Left lobe of liver (tissue), 2 donors: ENCODE measurements at places on chromosomes 3 and 15.

- no peak for DNase-seq
Measured at GRCh38 chr15:51759557-51760070, 8.2 kb downstream of the TMOD2 start.

DNA sequence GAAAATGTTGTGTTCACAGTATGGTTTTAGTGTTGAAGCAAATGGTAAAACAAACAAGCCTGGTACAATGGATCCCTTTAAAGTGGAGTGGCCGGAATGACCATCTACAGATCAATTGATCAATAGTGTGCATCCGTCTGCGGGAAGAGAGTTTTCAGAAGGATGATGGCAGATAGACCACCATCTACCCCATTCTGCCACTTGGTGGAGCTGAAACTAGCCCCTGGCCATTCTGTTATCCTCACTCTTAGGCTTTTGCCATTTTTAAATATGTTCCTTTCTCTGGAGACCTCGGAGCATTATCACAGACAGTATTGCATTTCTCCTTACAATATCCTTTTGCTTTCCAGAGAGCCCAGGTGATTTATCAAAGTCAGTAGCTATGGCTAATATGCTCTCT lies 258.9 kb upstream of the CFAP20DC start:
- DNase-seq, result no peak

DNA sequence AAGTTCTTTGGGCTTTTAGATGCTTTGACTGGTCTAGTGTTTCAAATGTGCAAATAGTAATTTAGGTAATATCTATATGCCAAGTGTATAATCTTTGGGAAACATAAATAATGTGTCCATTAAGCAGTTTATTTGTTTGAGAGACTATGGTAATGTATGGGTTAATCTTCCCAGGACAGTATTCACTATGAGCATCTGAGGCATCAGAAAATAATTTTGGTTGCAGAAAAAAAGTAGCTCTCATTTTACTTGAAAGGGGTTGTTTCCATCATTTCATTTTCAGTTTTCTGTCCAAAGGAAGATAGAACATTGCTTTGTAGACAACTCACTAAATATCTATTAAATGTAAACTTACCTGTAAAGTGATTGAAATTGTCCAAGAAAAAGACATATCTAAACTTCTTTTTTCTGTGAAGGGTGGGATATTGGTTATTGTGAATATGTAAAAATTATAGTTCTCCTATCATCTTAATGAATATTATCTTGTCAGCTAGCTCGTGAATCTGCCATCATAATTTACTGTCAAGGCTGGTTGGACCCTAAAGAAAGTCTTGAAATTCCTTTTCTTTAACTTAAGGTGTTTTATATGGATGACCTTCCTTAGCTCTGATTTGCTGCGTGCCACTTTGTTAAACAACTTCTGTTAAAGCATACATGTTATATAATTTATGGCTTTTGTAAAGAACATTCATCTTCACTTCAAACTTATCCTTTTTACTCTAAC lies 108.8 kb downstream of the EPHA3 start:
- DNase-seq, result no peak

- no peak for DNase-seq
Measured at GRCh38 chr3:13621381-13622221, 72.7 kb downstream of the FBLN2 start.

DNA sequence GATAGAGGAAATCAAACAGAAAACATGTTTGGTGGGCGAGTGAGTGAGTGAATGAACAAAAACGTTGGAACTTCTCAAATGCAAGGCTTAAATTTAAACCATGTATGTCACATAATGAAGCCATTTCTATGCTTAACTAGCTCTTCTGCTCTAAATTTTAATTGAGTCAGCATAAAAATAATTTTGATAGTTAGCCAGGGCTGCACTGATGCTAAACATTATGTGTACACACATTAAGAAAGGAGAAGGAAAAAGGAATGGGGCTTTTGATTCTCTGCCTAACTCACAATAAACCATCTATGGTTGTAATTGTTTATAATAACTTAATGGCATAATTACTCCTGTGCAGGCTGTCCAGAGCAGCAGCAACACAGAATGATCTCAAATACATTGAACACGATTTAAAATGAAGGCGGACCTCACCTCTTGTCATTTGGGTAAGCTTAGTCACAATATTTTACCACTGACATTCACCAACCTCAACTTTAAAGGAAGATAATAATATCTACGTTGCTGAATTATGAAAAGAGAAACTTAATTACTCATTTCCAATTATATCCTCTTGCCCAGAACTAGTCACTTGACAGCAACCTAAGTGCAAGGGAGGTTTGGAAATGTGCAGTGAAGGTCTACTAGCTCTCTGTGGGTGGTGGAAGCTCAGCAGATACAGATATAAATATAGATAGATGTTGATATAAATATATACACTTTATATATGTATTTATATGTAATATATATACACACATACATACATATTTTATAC lies 318.4 kb upstream of the TRIM42 start:
- DNase-seq, result no peak

DNA sequence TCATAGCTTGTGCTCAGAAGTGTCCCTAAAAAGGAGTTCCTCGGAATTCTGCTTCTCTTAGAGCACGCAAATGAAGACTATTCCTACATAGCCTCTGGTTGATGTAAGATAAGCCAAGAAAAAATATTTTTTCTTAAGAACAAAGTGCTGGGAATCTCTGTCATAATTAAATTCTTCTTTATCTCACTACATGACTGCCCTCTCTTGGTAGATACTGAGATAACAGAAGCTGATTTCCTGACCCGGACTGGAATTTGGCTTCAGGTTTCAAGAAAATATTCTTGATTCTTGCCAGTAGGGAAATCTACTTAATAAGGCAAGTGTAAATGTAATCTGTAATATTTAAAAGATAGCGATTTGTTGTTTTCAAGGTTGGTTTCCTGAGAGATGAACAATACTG lies 31.3 kb upstream of the SETMAR start:
- no peak for DNase-seq

DNA sequence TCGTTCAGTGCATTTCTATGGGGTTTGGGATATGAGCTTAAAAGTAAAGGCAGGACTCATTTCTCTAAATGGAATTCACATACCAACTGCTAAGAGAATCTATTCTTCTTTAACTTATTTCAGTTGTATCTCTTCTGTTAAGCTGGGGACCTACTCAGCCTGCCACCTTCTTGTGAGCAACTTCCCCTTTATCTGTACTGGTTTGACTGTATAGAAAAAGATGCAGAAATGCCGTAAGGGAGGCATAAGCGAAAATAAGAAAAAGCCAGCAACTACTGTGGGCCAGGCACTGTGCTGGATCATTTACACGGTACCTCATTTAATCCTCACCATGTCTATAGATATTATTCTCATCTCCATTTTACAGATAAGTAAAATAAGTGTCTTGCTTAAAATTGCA lies 38.4 kb downstream of the RBMS3 start:
- no peak for DNase-seq
